ENCODE measurements at places on chromosomes 1 and 21.

DNA sequence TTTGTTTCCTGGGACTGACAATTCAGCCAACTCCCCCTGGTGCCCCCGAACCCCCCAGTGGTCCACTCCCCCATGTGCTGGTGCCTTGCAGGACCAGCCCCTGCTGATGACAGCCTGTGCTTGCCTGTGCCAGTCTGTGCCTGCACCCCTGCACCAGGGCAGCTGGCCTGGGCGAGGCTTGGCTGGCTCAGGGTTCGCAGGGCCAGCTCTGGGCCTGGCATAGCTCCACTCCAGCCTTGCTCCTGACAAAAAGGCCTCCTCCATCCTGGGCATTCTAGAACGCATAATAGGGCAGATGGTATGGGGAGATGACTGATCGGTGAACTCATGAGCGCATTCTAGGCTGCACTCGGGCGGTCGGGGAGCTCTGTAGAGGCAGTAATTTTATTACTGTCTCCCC, 5.4 kb downstream of the CNTN2 start:
- no peak for DNase-seq

DNA sequence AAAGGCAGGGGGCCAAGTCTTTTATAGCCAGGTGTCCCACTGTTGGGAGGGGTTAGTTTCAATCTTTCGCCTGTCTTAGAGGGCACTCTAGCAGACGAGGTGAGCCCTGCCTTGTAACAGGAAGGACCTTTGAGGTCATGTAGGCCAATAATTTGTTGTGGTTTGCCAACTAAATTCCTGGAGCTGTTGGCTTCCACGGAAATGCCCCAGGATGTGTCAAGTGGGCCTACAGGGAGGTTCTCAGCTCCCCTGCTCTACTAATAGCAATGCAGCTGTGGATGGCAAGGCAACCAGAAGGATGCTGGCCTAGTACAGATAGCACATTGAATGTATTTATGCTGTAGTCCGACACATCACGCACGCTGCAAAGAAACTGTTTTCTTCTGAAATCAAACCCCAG, 22.3 kb upstream of the CASQ2 start:
- DNase-seq = no peak

- DNase-seq = no peak
Measured at GRCh38 chr1:201224666-201225370, 34.2 kb downstream of the IGFN1 start.

GRCh38 chr1:213533125-213533524, 454.6 kb upstream of the PROX1 start:
- no peak for DNase-seq

DNA sequence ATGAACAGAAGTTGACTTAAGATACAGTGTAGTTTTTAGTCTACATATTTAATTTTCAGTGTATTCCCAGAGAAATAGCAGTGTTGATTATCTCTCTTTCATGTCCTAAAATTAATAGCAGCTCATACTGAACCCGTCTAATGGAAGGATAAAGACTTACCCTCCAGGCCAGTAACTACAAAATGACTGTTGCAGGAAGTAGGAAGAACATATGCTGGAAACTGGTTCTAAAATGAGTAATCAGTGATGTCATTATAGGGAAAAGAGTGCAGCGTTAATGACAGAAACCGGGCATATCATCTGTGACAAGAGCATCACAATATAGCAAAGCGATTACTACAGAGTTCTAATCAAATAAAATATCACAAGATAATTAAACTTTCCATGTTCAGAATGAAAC, 385.5 kb downstream of the SMYD3 start:
- no peak for DNase-seq
